ENCODE measurements at places on chromosomes 6 and 20.
A peak's percentile ranks its signal among the peaks of the same experiment; 100 is the strongest.

DNA sequence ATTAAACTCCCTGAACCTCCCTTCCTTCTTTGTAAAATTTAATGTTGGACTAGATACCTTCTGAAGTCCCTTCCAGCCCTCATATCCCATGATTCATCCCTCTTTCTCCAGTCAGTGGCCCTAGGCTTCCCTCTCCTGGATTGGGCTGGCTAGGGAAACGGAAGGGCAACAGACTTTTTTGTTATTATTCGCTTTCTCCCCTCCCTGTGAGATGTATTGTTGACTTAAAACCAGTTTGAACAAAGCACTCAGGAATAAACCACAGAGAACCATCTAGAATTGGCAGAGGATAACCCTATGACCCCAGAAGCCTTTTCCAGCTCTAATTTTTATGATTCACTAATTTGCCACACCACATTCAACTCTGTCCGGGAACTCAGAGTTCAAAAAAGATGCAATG, 239.7 kb upstream of the SUPT3H start:
- peak; percentile 11 for DNase-seq

GRCh38 chr20:32582659-32583580, 2.2 kb downstream of the NOL4L start:
- no peak for DNase-seq

DNA sequence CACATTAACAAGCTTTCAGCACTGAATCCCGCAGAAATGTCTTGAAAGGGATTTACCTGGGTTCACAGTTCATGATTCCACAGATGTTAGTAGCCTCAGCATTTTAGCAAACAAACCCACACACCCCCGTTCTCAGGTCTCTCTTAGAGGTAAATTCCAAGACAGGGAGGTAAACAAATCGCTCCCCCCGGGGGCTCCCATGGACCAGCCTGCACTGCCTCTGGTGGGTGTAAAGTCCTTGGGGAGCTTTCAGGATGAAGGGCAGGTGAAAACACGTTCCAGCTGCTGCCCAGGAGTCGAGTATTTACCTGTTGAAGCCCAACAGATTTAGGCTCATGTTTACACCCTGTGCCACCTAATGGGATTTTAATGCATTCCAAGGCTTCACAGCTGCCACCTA, 187.0 kb upstream of the FOXQ1 start:
- DNase-seq, result no peak

DNA sequence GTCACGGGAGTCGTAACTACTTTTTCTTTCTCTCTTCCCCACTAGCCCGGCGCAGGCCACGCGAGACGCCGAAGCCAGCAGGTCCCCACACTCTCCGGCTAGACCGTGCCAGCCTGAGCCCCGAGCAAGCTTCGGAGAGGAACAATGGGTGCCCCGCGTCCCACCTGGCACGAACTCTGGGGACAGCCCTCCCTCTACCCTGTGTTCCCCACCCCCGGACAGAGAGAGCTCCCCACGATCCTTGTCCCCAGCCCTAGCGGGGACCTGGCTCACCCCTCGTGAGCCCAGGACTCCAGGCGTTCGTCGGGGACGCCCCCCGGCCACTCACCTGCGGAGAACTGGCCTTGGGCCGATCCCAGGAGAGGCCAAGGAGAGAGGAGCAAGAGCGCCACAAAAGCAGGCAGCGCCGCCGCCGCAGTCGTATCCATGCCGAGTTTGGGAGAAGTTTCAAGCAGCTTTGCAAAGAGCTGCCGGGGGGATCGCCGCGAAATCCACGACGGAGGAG, 416 bp downstream of the PTPRK start:
- peak; percentile 70 for DNase-seq

DNA sequence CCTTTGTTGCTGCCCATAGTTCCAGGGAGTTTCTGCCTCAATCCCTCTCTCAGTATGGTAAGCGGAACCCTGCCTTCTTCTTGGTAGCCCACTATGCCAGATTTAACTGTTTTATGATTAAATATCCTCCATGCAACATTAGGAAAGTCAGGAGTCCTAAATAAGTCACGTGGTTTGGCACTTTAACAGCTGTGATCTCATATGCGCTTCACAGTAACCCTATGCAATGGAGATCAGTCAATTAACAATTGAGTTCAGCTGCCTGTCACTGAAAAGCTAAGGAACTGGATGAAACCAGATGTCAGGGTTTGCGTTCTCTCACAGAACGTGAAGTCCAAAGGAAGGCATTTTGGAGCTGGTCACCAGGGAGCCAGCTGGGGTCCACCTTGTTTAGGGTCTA, 81.6 kb downstream of the PSMB1 start:
- DNase-seq, result no peak

- DNase-seq, result no peak
Measured at GRCh38 chr20:32697608-32698007, 23.9 kb upstream of the C20orf203 start.

GRCh38 chr6:167996424-167997199, 859 bp upstream of the KIF25 start:
- no peak for DNase-seq

DNA sequence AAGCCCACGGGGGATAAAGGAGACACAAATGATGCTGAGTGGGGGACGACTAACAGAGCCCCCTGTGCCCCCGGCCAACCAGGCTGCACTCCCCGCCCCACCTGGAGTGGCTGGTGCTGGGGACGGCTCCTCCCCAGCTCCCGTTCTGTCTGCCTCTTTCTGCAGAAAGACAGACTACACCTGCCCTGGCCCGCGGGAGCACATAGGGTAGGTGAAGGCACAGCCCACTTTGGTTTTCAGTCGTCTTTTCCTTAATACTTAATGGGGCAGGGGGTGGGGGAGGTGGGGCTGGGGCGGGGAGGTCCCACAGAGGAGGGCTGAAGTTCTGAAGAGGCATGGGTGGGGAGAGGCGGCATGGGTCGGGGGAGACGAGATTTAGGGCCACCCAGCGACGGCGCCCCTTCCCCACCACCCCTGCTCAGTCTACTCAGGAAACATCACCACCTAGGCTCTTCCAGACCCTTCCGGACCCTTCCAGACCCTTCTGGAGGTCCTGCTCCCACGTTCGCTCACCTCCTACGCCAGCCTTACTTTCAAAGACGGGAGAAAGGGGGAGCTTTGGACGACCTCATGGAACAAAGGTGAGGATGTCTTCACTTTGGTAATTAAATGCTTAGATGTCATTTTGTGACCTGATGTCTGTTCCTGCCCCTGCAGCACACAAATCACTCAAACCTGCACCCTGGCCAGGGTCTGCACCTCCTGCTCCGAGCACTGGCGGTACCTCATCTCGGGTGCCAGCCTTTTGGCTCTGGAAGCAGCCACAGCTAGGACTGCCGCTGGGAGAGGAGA, 21.2 kb upstream of the FRMD1 start:
- DNase-seq, result no peak

- DNase-seq, result peak; percentile 84
Measured at GRCh38 chr20:53597030-53597482, 3.4 kb upstream of the ZNF217 start.

- DNase-seq, result no peak
Measured at GRCh38 chr6:38169221-38169976, 349.9 kb downstream of the ZFAND3 start.

DNA sequence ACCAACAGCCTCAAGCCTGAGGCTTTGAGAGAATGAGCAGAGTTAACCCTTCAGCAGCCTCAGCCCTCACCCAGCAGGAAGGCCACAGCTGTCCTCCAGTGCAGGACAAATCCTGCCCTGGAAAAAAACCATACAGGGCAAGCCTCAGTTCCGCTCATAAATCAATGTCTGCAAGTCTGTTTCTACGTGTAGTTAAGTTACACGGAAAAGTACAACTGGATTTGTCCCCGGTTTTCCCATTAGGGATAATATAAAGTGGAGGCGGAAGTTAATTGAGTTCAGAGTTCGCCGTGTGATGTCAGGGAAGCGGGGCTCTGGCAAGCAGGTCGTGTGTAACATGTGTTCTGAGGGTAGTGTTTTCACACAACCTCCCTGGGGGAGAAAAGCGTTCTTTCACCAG, 44.2 kb upstream of the EYA2 start:
- no peak for DNase-seq

DNA sequence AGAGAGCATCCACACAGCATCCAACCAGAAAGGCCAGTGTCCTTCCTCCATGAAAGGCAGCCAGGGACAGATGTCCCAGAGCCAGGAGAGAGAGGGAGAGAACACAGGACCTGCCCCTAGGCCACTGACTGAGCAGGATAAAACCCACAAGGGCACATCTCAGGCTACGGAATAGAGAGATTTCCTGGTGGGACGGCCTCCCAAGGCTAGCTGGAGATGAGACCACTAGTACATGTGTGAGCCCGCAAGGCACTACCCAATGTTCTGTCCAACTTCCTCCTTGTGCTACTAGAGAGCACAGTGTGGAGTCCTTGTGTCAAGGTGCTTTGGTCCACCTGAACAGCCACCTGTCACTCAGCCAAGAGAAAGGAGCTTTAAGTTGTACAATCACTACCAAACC, 44.2 kb downstream of the PLCG1 start:
- no peak for DNase-seq

GRCh38 chr6:52341561-52342260, 20.2 kb upstream of the PAQR8 start:
- no peak for DNase-seq

- DNase-seq, result no peak
Measured at GRCh38 chr20:52668626-52669025, 303.5 kb upstream of the TSHZ2 start.

- DNase-seq, result no peak
Measured at GRCh38 chr6:35213298-35213791, 411 bp upstream of the SCUBE3 start.

DNA sequence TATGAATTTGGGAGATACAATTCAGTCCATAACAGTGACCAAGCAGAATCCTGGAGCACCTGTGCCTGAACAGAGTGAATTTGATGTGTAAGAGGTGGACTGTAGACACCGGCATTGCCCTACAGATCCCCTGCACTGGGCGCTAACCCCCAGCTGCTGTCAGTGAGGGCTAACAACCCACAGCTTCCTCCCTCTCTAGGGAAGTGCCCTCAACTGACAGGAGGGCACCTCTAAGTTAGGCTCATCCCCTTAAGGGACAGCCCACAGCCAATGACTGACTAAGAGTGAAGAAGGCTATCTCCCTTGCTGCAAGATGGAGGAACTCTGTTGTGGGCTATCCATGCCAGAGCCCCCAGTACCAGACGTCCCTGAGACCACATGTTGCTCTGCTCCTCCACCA, 15.3 kb upstream of the BPIFB1 start:
- DNase-seq, result no peak

DNA sequence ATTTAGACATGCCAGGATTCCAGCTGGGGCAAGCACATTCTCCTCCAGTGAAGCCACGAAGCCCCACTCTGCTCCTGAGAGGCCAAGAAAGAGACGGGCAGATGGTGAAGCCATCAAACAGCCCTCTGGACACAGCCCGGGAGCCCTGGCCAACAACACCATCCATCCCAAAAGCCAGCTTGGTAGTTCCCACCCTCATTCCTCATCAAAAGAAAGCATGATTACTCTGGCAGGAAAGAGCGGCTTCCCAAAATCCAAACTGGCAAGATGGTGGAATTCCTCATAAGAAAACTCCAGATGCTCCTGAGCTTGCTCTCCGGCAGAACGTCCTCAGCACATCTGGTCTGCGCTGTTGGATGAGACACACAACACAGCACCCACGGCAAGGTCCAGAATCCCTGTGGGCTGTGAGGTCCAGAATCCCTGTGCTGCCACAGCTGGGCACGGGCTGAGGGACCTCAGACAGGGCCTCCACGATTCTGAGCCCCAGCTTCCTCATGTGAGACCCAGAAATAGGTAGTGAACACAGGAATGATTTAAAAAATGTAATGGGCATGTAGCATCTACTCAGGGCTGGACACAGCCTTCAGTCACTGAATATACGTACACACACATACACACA, 52.6 kb downstream of the THBS2 start:
- no peak for DNase-seq

- no peak for DNase-seq
Measured at GRCh38 chr6:139166956-139167313, 32.1 kb downstream of the HECA start.

DNA sequence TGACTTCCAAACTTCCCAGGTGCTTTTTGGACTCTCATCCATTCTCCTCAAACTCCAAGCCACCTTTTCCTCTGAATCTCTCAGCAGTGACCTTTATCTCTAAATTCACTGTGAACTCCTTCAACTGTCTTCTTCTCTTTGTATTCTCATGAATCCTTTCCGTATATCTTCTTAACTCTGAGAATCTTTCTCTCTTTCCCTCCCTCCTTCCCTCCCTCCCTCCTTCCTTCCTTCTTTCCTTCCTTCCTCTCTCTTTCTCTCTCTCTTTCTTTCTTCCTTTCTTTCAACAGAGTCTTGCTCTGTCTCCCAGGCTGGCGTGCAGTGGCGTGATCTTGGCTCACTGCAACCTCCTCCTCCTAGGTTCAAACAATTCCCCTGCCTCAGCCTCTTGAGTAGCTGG, 4.3 kb upstream of the PRELID3B start:
- no peak for DNase-seq

DNA sequence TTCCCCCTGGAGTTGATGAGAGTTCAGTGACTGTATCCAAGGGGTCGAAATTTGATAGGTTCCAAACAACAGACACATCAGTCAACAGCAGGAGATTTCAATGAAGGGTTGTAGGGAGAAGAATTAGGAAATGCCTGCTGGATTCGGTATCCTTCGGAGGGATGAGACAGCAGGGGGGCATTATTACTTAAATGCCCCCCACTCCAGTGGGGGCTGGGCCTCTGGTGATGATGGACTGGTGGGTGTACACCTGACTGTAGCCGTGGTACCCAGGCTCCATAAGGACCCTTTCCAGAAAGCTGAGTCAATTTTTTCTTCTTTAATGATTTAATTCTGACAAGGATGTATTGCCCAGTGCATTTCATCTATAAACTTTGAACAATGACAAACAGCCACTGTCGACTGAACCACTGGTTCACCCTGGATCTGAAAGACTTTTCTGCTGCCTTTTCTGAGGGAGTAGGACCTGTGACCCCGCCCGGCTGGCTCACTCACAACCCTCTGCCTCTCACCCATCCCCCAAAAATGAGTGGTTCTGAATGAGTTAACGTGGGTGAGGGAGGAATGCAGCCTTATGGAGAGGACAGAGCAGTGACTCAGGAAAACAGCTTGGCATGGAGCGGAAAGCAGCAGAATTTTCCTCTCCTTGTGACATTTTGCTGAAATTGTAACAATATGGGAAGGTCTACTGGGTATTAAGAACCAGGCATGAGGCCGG, 41.0 kb downstream of the ZMYND8 start:
- peak; percentile 94 for DNase-seq

DNA sequence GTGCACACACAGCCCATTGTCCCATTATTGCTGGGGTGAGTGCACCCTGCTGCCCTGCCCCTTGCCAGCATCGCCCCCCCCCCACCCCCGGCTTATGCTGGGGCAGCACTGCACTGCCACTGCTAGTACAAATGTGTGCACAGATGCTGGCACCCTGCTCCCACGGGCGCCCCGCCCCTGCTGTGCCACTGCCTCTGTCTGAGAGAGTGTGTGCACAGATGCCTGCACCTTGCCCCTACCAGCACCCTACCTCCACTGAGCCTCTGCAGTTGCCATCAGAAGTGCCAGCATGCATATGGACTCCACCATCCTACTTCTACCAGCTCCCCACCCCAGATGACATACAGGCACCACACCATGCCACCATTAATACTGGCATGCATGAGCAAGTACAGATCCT, 454.6 kb upstream of the KHDRBS2 start:
- DNase-seq, result no peak

Data from fibroblast of pulmonary artery (primary cell).